ENCODE measurements at places on chromosomes 2 and 18. TPM values are rescaled to one million over a fixed set of nuclear protein-coding genes. Genes with fewer than 3 reads are reported as not detected.
A peak's percentile ranks its signal among the peaks of the same experiment; 100 is the strongest.

Gene KLHL14
- total RNA-seq: not detected

Gene PREB
- total RNA-seq: 88.3 TPM

Gene IL1F10
- not detected for total RNA-seq

Gene CYS1
- total RNA-seq: 0.24 TPM

Gene RGPD3
- 0.21 TPM for total RNA-seq

Gene SELENOI
- 68.8 TPM for total RNA-seq

Gene MAIP1
- 27.9 TPM for total RNA-seq

Gene IL1B
- total RNA-seq: 0.33 TPM

DNA sequence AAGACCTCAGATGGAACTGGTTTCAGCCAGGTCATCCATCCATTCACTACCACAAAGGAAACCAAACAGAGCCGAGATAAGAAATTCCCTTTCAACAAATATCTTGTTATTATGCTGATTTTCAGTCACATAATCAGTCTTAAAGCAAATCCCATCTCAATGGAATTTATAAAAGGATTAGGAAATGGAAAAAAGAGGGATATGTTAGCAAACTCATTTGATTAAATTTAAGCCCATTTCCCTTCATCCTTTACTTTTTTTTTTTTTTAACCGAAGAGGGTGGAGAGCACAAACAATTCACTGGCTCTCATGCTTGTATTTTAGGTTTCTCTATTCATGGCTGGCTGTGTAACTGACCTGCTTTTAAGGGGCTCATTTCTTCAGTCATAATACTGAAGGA, 109.0 kb upstream of the GATA6 start:
- no peaks in the 10 kb centered on the region for H3K36me3 ChIP-seq
- H3K4me1 ChIP-seq: no peaks in the 10 kb centered on the region
- DNase-seq: no peak

DNA sequence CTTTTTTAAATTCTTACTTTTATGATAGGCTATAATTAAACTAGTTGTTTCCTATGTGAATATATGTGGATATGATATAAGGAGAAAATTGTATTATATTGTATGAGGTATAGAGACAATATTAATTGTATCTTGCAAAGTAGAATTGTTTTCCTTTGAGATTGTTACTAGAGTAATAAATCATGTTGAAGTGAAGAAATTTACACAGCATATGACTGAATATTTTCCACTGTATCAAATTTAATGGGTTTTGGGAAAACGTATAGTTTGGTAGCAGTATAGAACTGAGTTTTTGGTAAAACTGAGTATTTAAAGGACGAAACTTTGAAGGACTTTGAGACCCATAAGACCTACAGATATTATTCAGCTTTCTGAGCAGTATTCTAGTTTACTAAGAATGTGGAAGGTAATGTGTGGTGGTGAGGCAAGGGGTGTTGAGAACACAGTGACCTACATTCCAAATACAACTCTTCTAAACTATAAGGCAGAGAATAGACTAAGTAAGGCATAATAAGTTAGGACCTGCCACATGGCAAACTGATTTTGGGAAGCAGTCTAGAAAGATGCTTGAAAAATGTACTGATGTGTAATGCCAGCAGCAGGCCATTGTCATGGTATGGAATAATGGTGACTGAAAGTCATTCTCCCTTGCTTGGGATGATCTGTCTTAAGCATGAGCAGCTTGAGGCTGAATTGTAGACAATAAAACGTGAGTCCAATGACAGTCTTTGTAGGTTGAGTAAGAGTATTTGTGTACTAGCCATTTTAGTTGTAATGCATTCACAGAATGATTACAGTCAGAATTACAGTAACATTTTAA, 29.6 kb downstream of the PKP4 start:
- peak; percentile 10 for DNase-seq
- no peak overlapping the region for H3K4me3 ChIP-seq
- peaks cover 12% of the 10 kb centered on the region for H3K4me1 ChIP-seq
- no peaks in the 10 kb centered on the region for H3K36me3 ChIP-seq
- H3K27ac ChIP-seq: no peak overlapping the region

- no peak overlapping the region for H3K27ac ChIP-seq
- no peaks in the 10 kb centered on the region for H3K4me1 ChIP-seq
- DNase-seq: no peak
- no peaks in the 10 kb centered on the region for H3K36me3 ChIP-seq
These were observed 623.5 kb downstream of the EPHA4 start for GRCh38 chr2:220948579-220948978.

DNA sequence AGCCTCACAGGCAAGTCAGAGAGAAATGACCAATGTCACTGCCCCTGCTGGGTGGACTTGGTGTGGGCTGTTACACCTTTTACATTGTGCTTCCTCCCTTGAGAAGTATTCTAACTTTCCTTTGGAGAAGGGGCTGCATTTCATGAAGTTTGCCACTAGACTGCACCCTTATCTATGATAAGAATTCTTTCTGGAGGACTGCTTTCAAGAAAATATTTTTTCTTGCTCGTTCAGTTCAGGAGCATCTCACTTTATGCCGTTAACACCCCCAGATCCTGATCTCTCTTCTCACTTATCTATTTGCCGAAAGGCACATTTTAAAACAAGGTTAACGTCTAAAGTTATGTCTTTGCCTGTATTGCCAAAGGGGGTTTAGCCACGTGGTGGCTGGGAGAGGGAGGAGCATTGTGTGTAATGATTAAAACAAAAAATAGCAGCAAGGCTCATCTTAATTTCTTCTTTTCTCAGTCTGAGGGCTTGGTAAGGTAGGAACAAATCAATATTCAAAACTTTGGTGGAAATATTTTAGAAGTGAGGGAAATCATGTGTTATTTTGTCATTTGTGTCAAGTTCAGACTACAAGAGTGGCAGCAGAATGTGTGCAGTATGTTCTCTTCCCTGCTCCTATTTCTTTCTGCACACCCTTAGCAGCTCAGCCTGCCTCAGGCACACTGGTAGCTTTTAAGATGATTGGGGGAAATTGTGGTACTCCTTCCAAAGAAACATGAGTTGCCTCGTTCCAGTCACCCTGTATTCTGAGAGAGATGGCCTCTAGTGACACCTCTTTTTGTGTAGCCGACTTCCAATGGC, 1.6 kb upstream of the IGFBP5 start:
- DNase-seq: no peak
- H3K27ac ChIP-seq: no peak overlapping the region
- H3K36me3 ChIP-seq: no peaks in the 10 kb centered on the region
- no peak overlapping the region for H3K4me3 ChIP-seq
- H3K4me1 ChIP-seq: peaks cover 13% of the 10 kb centered on the region

- no peaks in the 10 kb centered on the region for H3K4me1 ChIP-seq
- no peak for DNase-seq
- no peaks in the 10 kb centered on the region for H3K36me3 ChIP-seq
- no peaks in the 10 kb centered on the region for H3K27me3 ChIP-seq
- H3K4me3 ChIP-seq: no peak overlapping the region
These were observed 11.3 kb upstream of the CDH19 start for GRCh38 chr18:66615176-66615575.

DNA sequence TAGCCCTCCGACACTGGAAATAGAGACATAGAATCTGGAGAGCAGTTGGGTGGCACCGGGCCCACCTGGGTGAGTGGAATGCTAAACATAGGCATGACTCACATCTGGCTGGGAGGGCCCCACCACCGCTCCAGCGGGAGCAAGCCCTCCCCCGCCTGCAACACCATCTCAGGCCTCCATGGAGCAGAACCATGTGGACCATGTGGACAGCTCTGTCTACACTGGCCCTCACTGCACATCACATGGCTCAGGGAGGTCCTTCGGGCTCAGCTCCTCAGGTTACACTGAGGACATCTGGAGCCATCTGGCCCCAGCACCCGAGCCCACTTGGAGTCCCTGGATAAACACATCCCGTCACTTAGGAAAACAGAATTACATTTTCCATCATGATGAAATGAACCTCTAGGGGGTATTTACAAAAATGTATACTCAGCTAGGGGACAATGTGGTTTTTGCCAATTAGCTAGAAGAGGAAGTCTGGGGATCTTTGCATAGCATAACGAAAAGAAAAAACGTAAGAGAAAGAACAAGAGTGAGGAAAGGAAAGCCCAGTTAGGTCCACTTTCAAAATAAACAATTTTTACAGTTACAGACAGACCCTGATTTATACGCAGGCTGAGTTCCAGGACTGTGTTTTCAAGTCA, 30.7 kb upstream of the MLPH start:
- H3K27ac ChIP-seq: no peak overlapping the region
- no peak overlapping the region for H3K4me3 ChIP-seq
- no peak for DNase-seq
- no peaks in the 10 kb centered on the region for H3K27me3 ChIP-seq
- no peaks in the 10 kb centered on the region for H3K36me3 ChIP-seq

DNA sequence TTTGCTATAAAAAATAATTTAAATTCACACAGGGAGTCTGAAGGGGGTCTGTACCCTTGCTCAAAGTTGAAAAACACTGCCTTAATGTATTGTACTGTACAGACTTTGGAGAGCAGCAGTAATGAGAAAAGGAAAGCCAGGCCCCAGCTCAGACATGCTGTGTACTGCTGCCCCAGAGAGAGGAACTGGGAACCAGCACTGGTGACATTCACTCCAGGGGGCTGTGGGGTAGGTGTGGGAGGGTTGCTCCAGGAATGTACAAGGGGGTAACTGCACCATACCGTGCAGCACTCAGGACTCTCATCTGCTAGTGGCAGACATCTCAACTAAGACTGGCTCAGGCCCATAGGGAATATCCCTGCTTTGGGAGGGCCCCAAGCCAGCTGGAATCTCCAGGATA, 146.0 kb upstream of the RMP24 start:
- no peaks in the 10 kb centered on the region for H3K36me3 ChIP-seq
- H3K27ac ChIP-seq: no peak overlapping the region
- no peaks in the 10 kb centered on the region for H3K27me3 ChIP-seq
- no peak for DNase-seq

GRCh38 chr2:201269764-201270163, 9.4 kb downstream of the CASP8 start:
- no peak overlapping the region for H3K27ac ChIP-seq
- no peak overlapping the region for H3K4me3 ChIP-seq
- no peak for DNase-seq
- peaks cover 58% of the 10 kb centered on the region for H3K4me1 ChIP-seq

DNA sequence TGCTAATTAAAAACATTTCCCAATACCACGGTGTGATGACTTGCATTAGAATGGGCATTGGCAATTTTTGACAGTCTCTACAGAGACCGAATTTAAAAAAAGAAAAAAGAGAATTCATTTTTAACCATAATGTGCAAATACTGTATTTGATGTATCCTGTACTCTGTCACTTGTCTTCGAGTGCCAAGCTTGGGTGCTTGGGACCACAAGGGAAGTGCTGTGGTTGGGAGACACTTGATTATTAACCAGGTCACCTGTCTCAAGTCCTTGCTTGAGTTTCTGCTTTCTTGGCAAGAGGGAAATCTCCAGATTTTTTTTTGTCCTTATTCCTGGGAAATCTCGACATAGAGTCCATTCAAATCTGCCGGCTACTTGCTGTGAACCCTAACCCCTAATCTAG, 209.0 kb downstream of the MC4R start:
- H3K27me3 ChIP-seq: no peaks in the 10 kb centered on the region
- no peaks in the 10 kb centered on the region for H3K36me3 ChIP-seq
- H3K4me1 ChIP-seq: no peaks in the 10 kb centered on the region
- DNase-seq: no peak
- no peak overlapping the region for H3K4me3 ChIP-seq

DNA sequence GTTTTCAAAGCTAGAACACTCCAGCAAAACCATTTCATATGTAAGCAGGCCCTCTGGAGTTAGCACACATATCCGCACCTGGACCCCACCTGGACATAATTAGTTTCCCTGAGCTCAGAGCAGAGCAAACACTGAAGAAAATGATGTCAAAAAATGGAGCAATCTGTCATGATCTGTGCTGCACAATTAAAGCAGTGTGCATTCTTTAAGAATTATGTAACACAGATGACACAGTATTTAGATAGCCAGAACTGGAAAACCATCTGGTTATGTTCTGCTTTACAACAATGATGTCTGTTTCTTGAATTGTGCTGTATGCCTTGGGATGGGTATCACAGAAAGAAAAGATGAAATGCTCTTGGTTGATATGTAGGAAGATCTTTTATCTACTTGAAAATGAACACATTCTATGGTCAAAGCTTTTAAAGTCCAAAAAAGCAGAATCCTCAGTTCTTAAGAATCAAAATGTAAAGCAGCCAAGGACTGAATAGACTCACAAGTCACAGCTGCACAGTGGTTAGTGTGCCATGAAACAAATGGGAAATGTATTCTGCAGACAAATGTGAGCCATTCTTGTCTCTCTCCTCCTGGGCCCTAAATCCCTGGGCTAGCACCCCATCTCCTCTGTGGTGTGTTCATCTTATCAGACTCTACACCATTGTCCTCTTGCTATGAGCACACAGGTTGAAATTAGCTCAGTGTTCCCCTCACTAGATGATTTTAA, 36.8 kb downstream of the HRH4 start:
- no peaks in the 10 kb centered on the region for H3K4me1 ChIP-seq
- H3K27me3 ChIP-seq: peaks cover 21% of the 10 kb centered on the region
- DNase-seq: no peak
- H3K27ac ChIP-seq: no peak overlapping the region
- no peaks in the 10 kb centered on the region for H3K36me3 ChIP-seq

DNA sequence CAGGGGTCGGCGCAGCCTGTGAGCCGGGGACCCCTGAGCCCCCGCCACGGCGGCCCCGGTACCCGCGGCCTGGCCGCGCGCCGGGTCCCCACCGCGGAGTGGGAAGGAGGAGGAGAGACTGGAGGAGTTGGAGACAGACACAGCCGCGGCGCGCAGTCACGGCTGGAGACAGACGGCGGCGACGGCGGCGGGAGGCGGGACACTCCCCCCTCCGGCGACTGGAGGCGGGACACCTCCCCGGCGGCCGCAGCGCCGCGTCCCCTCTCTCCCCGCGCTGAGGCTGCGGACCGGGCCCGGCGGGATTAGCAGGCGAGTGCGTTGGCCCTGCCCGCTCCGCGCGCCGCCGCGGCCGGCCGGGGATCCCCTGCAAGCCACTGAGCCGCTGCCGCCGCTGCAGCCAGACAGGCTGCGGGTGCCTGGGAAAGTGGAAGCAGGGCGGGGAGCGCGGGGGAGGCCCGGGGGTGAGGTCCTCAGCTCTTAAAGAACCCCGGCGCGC, 1.0 kb upstream of the LDLRAD4 start:
- H3K27ac ChIP-seq: no peak overlapping the region
- H3K27me3 ChIP-seq: peaks cover 37% of the 10 kb centered on the region
- H3K36me3 ChIP-seq: peaks cover 4% of the 10 kb centered on the region
- DNase-seq: peak; percentile 88
- H3K4me3 ChIP-seq: peak overlapping the region; percentile 79

DNA sequence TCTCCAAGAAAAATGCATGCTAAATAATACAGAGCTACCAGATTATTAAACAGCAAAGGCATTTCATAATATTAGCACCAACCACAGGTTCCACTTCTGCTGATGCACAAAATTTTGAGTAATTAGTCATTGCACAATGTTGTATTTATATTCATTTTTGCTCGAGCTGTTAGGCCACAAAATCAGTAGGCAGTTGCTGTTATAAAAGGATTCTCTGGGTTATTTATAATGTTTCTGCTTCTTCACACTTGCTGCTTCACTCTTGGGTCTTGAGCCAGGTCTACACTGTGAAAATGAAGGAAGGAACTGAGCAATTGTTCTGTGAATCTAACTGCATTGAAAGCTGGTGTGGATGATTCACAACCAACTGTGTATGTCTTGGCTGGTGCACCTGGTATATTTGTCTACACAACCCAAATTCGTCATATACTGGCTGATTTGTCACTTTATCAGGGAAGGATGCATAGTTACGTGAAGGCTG, 38.3 kb downstream of the MRPL33 start:
- no peaks in the 10 kb centered on the region for H3K27me3 ChIP-seq
- no peak overlapping the region for H3K27ac ChIP-seq

GRCh38 chr18:68944330-68944729, 146.4 kb downstream of the CCDC102B start:
- no peaks in the 10 kb centered on the region for H3K36me3 ChIP-seq
- H3K4me3 ChIP-seq: no peak overlapping the region
- DNase-seq: no peak
- H3K4me1 ChIP-seq: no peaks in the 10 kb centered on the region
- H3K27me3 ChIP-seq: no peaks in the 10 kb centered on the region
